CD4-positive, alpha-beta T cell treated with Interleukin-17A for 1 hour (primary cell): ENCODE measurements at places on chromosomes 12 and 14.
A peak's percentile ranks its signal among the peaks of the same experiment; 100 is the strongest.

DNA sequence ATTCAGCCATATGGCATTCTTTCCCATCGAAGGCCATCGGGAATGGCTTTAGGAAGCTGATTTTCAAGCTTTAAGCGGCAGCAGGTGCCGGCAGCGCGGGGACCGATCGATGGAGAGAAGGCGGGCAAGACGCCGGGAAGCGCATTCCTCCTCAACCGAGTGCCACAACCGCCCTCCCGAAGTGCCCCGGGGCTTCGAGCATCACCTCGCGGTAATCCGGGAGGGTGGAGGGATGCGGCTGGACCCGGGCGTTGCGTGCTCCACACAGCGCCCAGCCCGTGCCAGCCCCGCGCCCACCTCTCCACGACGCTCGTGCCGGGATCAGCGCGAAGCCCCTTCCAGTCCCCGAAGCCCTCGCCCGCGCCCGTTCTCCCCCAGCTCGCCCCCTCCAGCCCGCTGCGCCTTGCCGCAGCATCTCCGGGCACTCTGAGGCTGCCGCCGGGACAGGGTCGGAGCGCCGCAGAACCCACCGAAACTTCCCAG, 3.2 kb downstream of the USP44 start:
- DNase-seq = peak; percentile 12

- DNase-seq = no peak
Measured at GRCh38 chr14:34620115-34620514, 9.8 kb downstream of the SNX6 start.

GRCh38 chr12:108747563-108747962, 16.2 kb upstream of the CORO1C start:
- no peak for DNase-seq

- DNase-seq = no peak
Measured at GRCh38 chr14:69356903-69357543, 41.1 kb downstream of the ERH start.

GRCh38 chr12:41424651-41425050, 236.5 kb downstream of the PDZRN4 start:
- DNase-seq = no peak

GRCh38 chr12:83122623-83122934, 435.9 kb downstream of the TMTC2 start:
- DNase-seq = no peak

DNA sequence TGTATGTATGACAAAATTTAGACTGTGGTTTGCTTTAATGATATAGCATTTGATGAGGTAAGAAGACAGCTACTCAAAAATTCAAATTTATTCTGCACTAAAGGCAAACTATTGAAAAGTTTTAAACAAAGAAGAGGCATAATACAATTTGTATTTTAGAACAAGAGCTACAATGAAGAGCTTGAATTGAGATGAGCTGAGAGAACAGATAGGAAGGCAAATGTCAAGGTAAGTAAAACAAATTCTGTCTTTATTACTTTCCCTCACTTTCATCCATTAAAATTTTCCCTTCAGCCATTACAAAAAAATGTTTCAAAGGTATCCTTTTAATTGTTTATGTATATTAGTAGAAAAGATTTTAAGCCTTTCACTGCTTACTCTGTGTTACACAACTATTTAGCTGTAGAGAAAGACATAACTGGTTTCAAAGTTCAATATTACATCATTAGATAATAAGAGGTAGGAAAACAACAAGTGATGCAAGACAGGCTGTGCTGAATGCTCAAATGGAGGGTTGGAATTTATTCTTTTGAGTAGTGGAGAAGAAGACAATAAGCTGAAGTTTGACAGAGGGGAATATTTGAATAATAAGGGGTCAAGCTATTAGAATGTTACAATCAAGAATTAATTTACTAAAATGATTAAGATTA, 1334.1 kb downstream of the FSCB start:
- no peak for DNase-seq

DNA sequence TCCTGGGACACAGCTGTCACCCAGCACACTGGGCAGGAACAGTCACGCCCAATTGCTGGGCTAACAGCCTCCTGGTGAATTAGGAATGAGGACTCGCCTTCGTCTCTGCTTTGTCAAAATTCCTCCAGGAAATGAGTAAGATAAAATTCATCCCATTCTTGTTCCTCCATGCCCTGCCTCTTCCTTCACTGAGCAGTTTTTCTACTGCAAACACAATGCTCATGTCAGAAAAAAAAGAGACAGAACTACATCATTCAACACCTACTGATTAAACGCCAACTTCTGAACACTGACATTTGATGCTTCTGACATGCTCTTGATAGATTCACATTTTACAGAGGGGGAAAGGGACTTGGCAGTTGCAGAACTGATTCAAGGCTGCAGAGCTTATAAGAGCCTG, 37.5 kb upstream of the DTX1 start:
- DNase-seq = no peak

DNA sequence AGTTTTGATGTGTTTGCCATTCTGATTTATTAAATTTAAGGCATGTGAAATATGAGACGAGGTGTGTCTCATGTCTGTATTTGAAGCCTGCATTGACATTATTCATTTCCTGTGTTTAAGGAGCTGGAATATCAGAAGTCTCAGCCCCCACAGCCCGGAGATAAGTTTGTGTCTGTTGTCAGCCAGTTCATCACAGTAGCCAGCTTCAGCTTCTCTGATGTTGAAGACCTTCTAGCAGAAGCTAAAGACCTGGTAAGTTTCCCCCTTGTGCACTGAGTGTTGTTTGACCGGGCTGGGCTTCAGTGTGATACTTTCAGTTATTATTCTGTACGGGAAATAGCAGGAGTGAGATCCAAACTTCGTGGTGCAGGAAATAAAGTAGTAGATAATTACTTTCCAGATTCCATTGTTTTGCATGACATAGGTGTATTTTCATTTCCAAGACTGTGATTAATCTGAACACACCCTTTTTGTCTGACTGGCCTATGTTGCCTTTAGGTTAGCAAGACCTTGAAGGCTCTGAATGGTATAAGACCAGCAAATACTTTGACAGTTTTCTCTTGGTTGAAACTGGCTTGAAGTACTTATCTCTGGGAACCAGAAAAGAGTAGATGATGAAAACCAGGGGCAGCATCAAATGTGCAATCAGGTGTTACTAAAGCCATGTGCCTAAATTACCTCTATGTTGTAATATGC, 101.5 kb downstream of the GPR135 start:
- no peak for DNase-seq

DNA sequence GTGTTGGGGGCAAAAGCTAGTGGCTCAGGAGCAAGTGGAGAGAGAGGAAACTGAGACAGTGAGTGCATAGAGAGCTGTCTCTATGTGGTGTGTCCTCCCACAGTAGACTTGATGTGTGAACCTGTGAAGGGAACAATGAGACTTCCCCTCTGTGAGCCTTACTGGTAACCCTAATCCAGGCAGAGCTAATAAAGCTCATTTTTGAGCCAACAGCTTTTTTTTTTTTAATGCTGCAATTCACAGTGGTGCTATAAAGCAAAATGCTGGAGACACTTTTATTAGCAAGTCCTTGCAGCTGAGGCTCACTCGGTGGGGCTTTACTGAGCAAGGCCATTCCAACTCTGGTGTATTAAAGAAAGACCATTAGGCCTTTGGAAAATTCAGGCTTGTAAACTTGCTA, 26.9 kb downstream of the FBXW8 start:
- DNase-seq = no peak

DNA sequence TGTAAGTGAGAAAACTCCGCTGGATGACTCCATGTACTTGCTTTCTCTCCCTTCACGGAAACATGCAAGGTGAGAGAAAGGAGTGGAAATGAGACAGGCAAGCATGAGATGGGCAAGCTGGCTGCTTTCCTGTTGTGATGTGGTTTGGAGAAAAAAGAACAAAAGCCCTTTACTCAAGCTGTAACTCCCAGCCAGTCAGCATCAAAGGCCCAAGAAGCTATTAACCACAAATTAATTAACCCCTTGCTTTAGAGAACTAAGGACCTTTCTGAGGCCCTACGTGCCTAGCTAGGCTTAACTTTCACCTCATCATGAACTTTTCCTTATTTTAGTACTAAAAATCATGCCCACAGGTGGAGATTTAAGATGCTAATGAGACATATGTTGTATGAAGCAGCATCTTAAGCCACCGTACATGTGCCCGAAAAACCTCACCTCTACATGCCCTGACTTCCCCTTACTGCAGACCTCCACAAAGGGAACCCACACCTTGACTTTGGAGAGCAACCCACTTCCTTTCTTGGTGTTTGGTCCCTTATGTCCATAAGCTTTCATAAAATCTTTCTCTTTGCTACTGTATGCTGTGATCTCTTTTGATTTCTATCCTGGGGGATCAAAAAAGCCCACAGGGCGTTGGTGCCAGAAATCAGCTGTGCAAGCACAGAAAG, 87.0 kb downstream of the GALNT8 start:
- peak; percentile 38 for DNase-seq

GRCh38 chr12:6539707-6540134, 5.4 kb downstream of the GAPDH start:
- no peak for DNase-seq

- no peak for DNase-seq
Measured at GRCh38 chr12:93449277-93449676, 7.5 kb upstream of the UBE2N start.

- no peak for DNase-seq
Measured at GRCh38 chr12:6863586-6864321, 3.6 kb upstream of the TPI1 start.

DNA sequence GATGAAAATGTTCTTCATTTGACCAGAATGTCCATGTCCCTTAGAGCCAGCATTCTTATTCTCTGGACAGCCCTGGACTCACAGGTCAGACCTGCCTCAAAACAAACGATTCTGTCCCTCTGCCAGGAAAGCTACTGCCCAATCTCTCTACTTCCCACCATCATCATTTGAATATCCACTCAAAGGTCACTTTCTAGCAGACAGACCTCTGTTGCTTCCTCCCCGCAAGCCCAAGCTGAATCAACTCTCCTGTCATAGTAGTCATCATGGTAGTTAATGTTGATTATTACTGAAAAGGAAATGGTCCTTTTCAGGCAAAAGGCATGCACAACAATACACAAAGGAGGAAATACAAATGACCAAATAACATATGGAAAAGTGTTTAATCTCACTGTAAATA, 39.6 kb upstream of the CPM start:
- DNase-seq = no peak

GRCh38 chr12:92007787-92008186, 137.9 kb downstream of the BTG1 start:
- DNase-seq = no peak

DNA sequence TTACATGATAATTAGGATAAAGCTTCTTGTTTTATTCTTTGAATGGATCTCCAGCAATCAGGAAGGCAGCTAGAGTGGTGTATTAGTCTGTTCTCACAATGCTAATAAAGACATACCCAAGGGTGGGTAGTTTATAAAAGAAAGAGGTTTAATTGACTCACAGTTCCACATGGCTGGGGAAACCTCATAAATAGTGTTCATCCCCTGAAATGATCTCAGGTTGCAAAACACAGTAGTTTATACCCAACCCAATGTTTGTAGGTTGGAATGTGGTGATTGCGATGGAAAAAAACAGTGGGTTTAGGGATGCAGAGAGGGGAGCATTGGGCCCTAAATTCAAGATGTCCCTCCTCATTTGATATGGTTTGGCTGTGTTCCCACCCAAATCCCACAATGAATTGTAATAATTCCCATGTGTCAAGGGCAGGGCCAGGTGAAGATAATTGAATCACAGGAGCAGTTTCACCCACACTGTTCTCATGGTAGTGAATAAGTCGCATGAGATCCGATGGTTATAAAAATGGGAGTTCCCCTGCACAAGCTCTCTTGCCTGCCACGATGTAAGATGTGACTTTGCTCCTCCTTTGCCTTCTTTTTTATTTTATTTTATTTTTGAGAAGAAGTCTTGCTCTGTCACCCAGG, 11.5 kb downstream of the MUCL1 start:
- no peak for DNase-seq

DNA sequence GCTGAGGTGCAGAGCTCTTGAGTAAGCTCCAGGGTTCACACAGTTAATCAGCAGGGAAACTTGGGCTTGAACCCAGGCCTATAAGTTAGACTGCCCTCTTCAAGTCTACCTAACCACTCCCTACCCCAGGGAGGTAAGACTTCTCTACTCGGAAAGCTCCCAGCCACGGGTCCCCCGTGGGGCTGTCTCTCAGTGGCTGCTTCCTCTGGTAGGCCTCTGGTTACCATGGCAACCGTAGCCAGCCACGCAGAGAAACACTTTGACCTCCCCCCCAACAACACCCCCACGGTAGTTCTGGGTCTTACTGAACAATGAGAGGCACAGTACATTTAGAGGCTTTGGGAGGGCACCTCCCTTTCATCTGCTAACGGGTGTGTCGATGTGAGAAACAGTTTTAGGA, 245.2 kb downstream of the AACS start:
- DNase-seq = no peak

DNA sequence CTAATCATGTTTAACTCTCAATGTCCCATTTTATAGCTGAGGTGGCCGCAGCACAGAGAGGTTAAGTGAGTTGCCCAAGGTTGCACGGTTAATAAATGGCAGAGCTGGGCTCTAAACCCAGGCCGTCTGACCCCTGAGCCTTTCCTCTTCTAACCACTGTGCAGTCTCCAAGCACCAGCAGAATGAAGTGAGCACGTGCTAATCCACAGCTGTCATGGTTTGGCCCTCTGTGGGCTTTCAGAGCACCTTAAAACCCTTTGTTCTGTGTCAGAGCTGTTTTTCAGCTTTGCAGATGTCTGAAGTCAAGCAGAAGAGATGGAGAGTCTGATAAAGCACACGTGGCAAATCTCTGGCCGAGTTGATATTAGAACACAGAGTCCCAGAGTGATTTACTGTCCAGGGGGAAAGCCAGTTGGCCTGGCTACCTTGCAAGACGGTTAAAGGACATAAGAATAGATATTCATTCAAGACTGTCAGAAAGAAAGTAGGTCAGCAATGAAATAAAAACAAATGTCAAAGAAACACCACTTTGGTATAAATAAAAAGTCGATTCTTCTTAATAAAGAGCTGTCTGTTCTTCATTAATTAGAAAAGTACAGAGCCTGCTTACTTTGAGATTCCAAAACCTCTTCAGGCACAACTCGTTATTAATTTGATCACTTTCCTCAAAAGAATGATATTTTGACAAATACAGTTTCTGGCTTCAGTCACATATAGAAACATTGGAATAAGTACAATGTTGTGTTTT, 107.3 kb downstream of the CRADD start:
- DNase-seq = peak; percentile 32

- no peak for DNase-seq
Measured at GRCh38 chr12:4210183-4210582, 63.4 kb upstream of the CCND2 start.

- peak; percentile 35 for DNase-seq
Measured at GRCh38 chr12:104057771-104058197, 6.5 kb upstream of the HCFC2 start.

GRCh38 chr12:96295532-96296160, 101.5 kb downstream of the ELK3 start:
- DNase-seq = no peak

DNA sequence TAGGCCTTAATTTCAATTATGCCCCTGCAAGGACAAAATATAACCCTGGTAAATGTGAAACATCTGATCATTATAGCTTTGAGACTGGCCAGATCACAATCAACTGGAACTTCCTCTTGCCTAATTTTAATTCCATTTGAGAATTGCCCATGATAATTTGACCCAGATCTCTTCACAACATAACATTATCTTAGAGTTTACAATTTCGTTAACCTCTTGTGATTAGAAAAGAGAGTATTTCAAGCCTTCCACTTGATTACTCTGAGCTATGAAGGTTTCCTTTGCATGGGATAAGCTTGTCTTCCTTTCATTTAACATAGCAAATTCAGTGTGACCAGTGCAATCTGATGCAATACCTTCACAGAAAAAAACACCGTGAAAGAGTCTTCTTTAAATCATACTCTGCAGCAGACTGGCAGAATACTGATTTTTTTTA, 143.6 kb downstream of the DUSP6 start:
- DNase-seq = no peak

GRCh38 chr12:53320352-53321195, 836 bp downstream of the AAAS start:
- DNase-seq = no peak
